ENCODE measurements at places on chromosomes 6 and 20.

DNA sequence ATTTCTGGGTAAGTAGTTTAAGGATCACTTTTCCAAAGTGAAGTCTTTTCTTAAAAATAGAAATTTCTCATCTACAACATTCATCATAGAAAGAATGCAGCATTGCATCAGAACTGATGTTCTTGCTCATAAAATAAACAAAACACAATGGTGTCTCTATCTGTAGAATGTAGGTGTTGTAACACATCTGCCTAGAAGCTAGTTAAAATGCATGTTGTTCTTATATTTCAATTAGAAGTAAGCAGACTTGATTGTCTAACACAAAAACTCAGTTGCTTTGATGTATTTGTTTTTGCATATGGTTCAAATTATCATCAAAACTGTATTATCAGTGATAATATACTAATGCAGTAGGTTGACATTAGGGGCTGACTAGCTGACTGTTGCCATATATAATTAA is 654.7 kb upstream of the FLRT3 start:
- no peak for DNase-seq

DNA sequence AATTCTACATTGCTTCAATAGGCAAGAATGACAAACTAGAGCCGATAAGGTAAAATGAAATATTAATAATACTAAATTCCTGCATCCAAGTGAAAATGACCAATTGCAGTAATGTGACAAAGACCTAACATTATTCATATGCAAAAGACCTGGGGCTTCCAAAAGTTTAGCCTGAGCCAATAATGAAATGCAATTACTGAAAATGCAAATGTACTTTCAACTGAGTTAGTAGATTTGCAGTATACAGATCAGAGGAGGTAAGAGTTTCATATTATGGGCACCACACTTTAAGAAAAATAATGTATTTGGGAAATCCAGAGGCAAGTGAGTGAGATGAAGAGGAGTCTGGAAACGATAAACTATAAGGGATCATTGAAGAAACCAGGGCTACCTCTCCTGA is 193.7 kb upstream of the GMDS start:
- no peak for DNase-seq

- no peak for DNase-seq
Observed at GRCh38 chr20:32780749-32781655, 18.8 kb downstream of the DNMT3B start.

DNA sequence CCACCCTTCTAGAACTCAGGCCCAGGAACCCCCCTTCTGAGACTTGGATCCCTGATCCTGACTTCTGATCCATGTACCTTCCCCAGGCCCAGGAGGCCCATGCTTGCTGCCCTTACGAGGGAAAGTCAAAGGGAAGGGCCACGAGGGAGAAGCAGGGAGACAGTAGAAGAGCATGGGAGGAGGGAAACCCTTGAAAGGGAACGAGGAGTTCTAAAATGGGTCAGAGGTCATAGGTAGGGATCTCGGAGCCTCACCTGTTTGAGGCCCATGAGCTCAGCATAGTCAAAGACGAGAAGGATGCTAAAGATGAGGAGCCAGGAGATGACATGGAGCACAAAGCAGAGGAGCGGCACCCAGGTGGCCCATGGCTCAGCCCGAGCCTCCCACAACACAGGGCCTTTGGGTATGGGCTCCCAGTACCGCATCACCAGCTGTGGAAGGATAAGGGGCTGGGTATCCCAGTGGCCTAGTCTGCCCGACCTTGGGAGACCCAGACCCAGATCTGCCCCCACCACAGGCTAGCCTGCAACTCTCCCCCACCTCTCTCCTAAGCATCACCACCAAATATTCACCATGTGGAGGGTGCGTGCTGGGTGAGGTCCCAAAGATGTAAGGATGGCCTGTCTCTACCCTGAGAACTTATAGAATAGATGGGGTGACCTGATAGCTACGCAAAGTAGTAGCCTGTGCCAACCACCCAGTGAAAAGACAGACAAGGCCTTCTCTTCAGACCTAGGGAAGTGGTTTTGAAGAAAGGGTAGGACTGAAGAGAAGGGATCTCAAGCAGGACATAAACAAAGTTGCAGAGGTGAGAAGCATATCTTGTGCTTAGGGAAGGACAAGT is 1.5 kb downstream of the NRM start:
- no peak for DNase-seq
